K562 (cell line): ENCODE measurements at places on chromosomes 12 and 14. TPM values are rescaled to one million over a fixed set of nuclear protein-coding genes. Genes with fewer than 3 reads are reported as not detected.

CLEC6A gene
- not detected in 2 replicates for total RNA-seq

AMN gene
- total RNA-seq, result 0.04 and 0.09 TPM in 2 replicates

DNA sequence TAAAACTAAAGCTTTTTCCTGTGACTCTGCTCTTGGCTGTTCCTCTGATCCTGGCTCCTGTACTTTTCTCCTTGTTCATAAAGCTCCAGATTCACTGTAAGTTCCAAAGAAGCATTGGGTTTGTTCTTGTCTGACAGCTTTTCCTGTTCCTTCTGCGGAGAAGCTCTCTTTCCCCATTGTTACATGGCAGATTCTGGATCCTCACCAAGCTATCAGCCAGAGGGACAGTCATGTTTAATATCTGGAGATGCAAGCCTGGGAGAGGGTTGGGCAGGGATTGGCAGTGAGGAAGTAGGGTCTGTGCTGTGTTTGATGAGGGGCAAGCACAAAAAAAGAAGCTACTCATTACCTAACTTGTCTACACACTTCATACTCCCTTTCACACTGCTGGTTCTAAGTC lies 107.9 kb downstream of the AKAP6 start:
- no peak for DNase-seq

DNA sequence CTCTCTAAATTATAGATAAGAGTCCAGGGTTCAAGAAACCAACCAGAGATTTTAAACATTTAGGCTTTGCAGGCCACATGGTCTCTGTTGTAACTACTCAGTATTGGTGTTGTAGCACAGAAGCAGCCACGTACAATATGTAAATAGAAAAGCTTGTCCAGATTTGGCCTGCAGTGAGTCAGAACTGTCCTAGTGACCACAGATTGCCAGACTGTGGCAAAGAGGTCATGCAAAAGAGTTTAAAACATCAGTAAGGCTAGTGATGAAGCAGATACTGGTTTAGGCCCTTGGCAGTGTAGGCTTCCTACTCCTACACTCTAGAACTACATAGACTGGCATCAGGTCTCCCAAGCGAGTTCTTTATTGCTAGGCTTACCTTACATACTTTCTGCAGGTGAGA lies 117.6 kb upstream of the GARIN6 start:
- no peak for DNase-seq
